IMR-90 (cell line): ENCODE measurements at places on chromosomes 2 and 18. TPM values are rescaled to one million over a fixed set of nuclear protein-coding genes. Genes with fewer than 3 reads are reported as not detected.
A peak's percentile ranks its signal among the peaks of the same experiment; 100 is the strongest.

GRCh38 chr2:176088048-176088936 is 4.2 kb upstream of the HOXD13 start:
- H3K27ac ChIP-seq = no peak overlapping the region
- no peaks in the 10 kb centered on the region for H3K4me1 ChIP-seq
- DNase-seq = peak; percentile 23
- peak overlapping the region; percentile 31 for H3K4me3 ChIP-seq

ERMN gene
- total RNA-seq = not detected in 2 replicates

- H3K4me1 ChIP-seq = peaks cover 11% of the 10 kb centered on the region
- H3K27ac ChIP-seq = peak overlapping the region; percentile 16; the same call in 1 of the 2 replicates
- peak; percentile 82 for DNase-seq
- H3K36me3 ChIP-seq = no peaks in the 10 kb centered on the region
- H3K27me3 ChIP-seq = no peaks in the 10 kb centered on the region; the same call in 1 of the 2 replicates
- no peak overlapping the region for H3K4me3 ChIP-seq
These were observed 414.3 kb upstream of the HS6ST1 start for GRCh38 chr2:128732976-128733431.

ASB18 gene
- not detected in 2 replicates for total RNA-seq

DNA sequence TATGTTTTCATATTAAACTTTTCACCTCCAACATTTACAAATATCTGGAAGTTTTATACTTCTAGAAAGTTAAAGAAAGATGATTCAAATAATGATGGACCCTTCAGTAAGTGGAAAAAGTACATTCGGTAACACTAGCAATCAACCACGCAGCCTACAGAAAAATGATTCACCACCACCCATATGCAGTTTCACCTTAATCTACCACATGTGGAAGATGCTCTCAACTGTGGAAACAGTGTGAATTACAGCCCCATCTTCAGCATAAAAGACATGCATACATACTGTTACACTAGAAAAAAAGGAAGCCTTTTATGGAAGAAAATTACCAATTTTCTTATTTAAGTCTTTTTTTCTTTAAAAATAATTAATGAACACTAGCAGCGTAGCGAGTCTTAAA is 1.1 kb downstream of the SLC38A11 start:
- no peak for DNase-seq
- no peak overlapping the region for H3K4me3 ChIP-seq
- H3K4me1 ChIP-seq = peaks cover 1% of the 10 kb centered on the region; the same call in 1 of the 2 replicates
- H3K36me3 ChIP-seq = no peaks in the 10 kb centered on the region
- H3K27me3 ChIP-seq = peaks cover 5% of the 10 kb centered on the region
- no peak overlapping the region for H3K27ac ChIP-seq

GRCh38 chr2:28283861-28284260 is 108.8 kb upstream of the FOSL2 start:
- peaks cover 13% of the 10 kb centered on the region for H3K4me1 ChIP-seq
- no peak overlapping the region for H3K4me3 ChIP-seq
- H3K36me3 ChIP-seq = no peaks in the 10 kb centered on the region
- H3K27ac ChIP-seq = no peak overlapping the region
- DNase-seq = no peak

GRCh38 chr18:2395427-2396161 is 175.7 kb downstream of the METTL4 start:
- H3K4me3 ChIP-seq = no peak overlapping the region
- no peaks in the 10 kb centered on the region for H3K36me3 ChIP-seq
- no peaks in the 10 kb centered on the region for H3K27me3 ChIP-seq

ATP6V1B1 gene
- 0.28 TPM in 1 of 2 replicates, not detected in the other for total RNA-seq

DNA sequence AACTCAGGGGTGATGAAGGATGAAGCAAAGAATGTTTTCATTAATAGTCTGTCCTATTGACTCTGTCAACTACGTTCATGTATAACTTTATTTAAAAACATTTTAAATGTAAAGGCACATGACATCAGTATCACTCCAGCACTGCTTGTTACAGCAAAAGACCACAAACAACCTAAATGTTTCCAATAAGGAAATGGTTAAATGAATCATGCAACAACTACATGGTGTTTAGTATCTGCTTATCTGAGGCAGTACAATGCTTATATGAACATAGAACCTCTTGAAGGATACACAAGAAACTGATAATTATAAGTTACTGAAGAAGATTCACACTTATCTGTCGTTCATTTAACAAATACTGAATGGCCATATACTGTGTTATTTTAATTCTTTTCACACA is 8.4 kb downstream of the BARD1 start:
- H3K27ac ChIP-seq = no peak overlapping the region
- H3K4me1 ChIP-seq = no peaks in the 10 kb centered on the region
- peak; percentile 16 for DNase-seq
- no peaks in the 10 kb centered on the region for H3K36me3 ChIP-seq

GRCh38 chr2:12227941-12228608 is 481.6 kb downstream of the LPIN1 start:
- no peak overlapping the region for H3K27ac ChIP-seq
- H3K36me3 ChIP-seq = no peaks in the 10 kb centered on the region
- no peak overlapping the region for H3K4me3 ChIP-seq
- peak; percentile 81 for DNase-seq
- H3K27me3 ChIP-seq = no peaks in the 10 kb centered on the region

RGPD3 gene
- total RNA-seq = 0.18 and 0.56 TPM in 2 replicates

GRCh38 chr2:186100636-186101035 is 362.0 kb downstream of the FSIP2 start:
- no peaks in the 10 kb centered on the region for H3K27me3 ChIP-seq
- no peak overlapping the region for H3K4me3 ChIP-seq
- no peaks in the 10 kb centered on the region for H3K36me3 ChIP-seq
- DNase-seq = no peak
- no peak overlapping the region for H3K27ac ChIP-seq

EPHA4 gene
- 111 and 132 TPM in 2 replicates for total RNA-seq

GRCh38 chr18:47343291-47343690 is 91.8 kb upstream of the SKOR2 start:
- H3K4me3 ChIP-seq = no peak overlapping the region
- no peaks in the 10 kb centered on the region for H3K36me3 ChIP-seq

DNA sequence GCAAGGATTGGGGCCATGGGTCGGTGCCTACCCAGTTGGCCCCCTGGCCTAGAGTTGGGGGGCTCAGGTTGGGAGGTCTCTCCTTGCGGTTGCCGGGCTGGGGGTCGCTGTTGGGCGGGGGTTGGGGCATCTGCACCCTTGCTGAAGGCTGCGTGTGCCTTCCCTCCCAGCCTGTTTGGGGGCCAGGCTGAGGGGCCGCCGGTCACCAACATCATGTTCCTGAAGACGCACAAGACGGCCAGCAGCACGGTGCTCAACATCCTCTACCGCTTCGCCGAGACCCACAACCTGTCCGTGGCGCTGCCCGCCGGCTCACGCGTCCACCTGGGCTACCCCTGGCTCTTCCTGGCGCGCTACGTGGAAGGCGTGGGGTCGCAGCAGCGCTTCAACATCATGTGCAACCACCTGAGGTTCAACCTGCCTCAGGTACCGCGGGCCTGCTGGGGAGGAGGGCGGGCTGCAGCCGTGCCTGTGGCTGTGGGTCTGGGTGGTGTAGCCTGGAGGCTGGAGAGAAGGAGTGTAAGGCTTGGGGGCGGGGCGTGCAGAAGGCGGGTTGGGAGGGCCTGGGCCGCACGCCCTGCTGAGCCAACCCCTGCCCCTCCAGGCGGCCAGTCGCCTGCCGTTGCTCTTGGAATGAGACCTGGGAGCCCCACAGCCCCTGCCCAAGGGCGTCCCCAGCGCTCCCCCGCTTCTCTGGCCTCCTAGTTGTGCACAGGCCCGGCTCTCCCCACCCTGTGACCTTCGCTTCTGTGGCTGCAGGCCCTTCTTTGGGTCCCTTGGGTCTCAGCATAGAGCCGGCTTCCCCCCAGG is 7.2 kb upstream of the NEU4 start:
- peaks cover 6% of the 10 kb centered on the region; the same call in 1 of the 2 replicates for H3K4me1 ChIP-seq
- no peak overlapping the region for H3K4me3 ChIP-seq
- no peak for DNase-seq

MTCL1 gene
- 29.0 and 38.6 TPM in 2 replicates for total RNA-seq

DNA sequence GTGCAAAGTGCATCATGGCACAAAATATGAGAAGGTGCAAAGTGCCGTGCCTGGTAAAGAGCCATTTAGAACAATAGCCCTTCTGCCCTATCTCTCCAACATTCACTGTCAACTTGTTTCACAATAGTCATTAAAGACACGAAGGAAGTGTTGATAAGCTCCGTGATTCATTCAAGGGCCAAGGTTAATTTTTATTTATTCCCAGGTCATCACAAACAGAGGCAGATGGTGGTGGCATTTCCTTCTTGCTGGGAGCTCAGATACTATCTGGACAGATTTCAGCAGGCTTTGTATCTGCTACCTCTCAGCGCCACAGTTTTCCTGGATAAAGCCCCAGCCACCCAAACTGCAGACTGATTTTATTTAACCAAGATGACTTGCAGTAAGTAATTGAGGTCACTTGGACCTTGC is 309.3 kb downstream of the ZNF521 start:
- no peak overlapping the region for H3K27ac ChIP-seq
- no peaks in the 10 kb centered on the region; the same call in 1 of the 2 replicates for H3K4me1 ChIP-seq
- no peak for DNase-seq
- no peaks in the 10 kb centered on the region for H3K36me3 ChIP-seq
- H3K27me3 ChIP-seq = peaks cover 5% of the 10 kb centered on the region; the same call in 1 of the 2 replicates

ONECUT2 gene
- total RNA-seq = under 0.01 TPM in 2 replicates

GRCh38 chr2:33210626-33211025 is 263.9 kb downstream of the LTBP1 start:
- H3K27ac ChIP-seq = peak overlapping the region; percentile 92; the same call in 1 of the 2 replicates
- H3K36me3 ChIP-seq = peaks cover 14% of the 10 kb centered on the region
- H3K27me3 ChIP-seq = no peaks in the 10 kb centered on the region
- peaks cover 36% of the 10 kb centered on the region for H3K4me1 ChIP-seq

ACTG2 gene
- 349 and 523 TPM in 2 replicates for total RNA-seq

DNA sequence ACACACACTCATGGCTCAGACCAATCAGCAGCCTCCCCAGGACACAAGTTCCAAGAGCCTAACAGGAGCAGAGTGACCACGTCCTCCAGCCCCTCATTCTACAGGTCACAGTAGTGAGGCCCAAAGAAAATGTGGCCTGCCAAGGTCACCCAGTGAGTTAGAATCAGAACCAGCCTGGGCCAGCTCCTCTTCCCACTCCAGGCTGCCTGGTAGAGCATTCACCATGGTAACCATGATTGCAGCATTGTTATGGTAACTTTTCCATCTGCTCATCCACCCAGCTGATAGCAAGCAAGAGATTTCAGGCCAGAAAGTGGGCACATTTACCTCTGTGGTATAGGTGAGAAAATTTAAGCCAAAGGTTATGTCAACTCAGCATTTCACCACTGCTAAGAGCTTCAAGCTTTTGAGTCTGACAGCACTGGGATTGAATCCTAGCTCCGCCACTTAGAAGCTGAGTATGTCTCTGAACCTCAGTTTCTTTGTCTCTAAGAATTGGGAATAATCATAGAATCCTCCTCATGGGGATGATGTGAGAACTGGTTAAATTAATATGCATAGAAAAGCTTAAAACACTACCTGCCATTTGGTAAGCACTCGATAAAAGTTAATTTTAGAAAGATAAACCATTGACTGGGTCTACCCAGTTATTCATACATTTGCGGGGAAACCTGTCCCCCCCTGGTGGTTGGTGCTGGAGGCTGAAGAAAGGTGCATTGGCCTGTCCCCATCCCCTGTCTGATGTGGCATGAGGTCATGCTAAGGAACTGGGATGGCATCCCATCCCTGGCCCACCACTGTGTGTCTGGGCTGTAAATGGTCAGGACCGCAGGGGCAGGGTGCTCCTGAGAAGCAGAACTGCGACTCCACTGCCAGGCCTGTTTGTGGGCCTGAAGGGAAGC is 181.5 kb downstream of the KLHL29 start:
- H3K4me1 ChIP-seq = peaks cover 20% of the 10 kb centered on the region; the same call in 1 of the 2 replicates
- H3K27ac ChIP-seq = no peak overlapping the region
- no peaks in the 10 kb centered on the region for H3K27me3 ChIP-seq
- no peak overlapping the region for H3K4me3 ChIP-seq
- DNase-seq = peak; percentile 32

DNA sequence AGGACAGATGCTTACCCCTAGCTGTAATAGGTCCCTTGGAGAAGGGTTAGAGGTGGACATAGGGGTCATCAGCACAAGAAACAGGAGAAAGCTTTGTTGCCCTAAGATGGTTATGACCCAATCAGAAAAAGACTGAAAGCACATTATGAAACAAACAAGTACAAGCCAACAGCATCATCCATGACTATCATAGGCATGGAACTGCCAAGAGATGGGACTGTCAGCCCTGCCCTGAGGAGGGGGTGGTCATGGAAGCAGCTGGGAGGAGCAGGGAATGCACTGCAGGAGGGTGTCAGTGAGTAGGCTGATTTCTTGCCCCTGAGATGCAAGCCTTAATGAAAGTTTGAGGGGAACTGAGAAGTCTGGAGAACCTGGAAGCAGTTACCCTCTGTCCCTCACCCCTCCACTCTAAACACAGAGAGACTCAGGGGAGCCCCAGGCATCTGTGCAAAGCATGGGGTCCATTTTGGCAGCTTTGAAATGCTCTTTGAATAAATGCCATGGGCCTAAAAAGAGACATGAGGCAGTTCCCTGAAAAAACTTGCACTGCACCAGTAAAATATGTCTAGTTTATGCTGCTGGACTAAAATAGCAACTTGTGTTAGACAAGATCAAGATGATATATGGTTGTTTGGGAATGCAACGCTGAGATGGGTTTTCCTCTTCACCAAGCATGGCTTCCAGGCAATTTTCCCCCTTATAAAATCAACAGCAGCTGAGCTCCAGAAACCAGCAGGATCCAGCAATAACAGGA is 122.7 kb upstream of the ZFP36L2 start:
- H3K4me3 ChIP-seq = no peak overlapping the region
- DNase-seq = peak; percentile 72
- no peaks in the 10 kb centered on the region for H3K27me3 ChIP-seq
- H3K36me3 ChIP-seq = no peaks in the 10 kb centered on the region
- H3K27ac ChIP-seq = peak overlapping the region; percentile 94; the same call in 1 of the 2 replicates

DNA sequence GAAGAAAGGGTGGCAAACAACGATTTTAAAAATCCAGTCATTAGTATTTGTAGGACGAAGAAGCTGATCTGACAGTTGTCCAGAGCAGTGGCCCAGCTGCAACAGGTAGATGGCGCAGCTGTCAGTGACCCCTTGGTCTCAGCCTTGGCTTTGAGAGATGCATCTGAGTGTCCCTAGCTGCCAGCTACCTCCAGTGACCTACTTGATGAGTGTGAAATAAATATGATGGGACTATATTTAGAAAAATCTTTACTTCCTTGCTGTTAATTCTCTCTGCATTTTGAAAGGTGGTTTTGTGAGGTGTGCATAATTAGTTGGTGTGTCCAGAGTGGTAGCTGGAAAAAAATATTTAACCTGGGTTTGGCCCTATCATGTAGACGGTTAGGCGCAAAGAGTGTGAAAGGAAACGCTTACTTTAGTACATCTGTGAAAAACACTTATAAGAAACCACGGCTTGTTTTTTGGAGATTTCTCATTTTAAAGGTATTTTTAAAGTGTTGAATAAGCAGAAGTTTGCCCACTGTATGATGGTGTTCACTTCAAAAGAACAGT is 963 bp downstream of the INPP1 start:
- H3K27me3 ChIP-seq = no peaks in the 10 kb centered on the region
- H3K36me3 ChIP-seq = no peaks in the 10 kb centered on the region
- no peak for DNase-seq
- H3K4me1 ChIP-seq = no peaks in the 10 kb centered on the region
- peak overlapping the region; percentile 77 for H3K27ac ChIP-seq

GRCh38 chr2:150426315-150426714 is 61.2 kb downstream of the RND3 start:
- peak; percentile 15 for DNase-seq
- H3K4me3 ChIP-seq = no peak overlapping the region
- H3K4me1 ChIP-seq = peaks cover 9% of the 10 kb centered on the region
- no peaks in the 10 kb centered on the region for H3K36me3 ChIP-seq
- no peaks in the 10 kb centered on the region for H3K27me3 ChIP-seq
